NCI-H187 (cell line): ENCODE measurements at places on chromosomes 1 and 21.

GRCh38 chr1:208423526-208423925 is 179.3 kb upstream of the PLXNA2 start:
- no peak for DNase-seq

DNA sequence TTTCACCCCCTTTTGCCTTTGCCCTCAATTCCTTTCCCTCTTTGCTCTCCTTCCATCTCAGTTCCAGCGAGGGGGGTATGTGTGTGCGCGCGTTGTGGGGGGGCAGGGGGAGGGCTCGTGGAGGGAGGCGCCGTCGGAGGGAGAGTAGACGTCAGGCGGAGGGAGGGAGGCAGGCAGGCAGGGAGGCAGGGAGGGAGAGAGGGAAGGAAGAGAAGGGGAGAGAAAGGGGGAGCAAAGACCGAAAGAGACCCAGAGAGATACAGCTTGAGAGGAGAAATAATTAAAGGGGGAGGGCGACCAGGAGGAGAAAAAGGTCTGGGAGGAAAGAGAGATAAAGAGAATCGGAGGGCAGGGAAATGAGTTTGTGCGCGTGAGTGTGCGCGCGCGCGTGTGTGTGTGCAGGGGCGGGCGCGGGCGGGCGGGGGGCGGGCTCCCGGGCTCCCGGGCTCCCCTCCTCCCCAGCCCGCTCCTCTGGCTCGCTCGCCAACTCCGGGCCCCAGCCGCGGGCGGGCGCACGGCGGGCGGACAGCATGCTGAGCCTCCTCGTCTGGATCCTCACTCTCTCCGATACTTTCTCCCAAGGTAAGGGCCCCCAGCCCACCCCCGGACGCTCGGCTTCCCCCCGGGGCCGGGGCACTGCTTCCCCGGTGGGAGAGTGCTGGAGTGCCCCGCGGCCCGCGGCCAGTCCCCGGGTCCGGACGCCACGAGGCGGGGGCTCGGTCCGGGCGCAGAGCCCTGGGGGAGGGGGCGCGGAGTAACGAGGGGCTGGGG is at the start of gene KIRREL1:
KIRREL1 (plus strand) TSS at position 499 of the 771 bp plus-strand sequence; CDS start at position 531, 32 bp downstream.
- peak; percentile 23 for DNase-seq

GRCh38 chr21:41972511-41973205 is 18.8 kb upstream of the C2CD2 start:
- no peak for DNase-seq

- no peak for DNase-seq
Measured at GRCh38 chr1:62237361-62237760, 42.7 kb downstream of the L1TD1 start.

- no peak for DNase-seq
Measured at GRCh38 chr1:177043597-177043996, 120.9 kb downstream of the ASTN1 start.

GRCh38 chr1:203342192-203342940 is 8.6 kb downstream of the FMOD start:
- peak; percentile 39 for DNase-seq

- DNase-seq = no peak
Measured at GRCh38 chr1:247295274-247295684, 36.4 kb downstream of the ZNF496 start.

DNA sequence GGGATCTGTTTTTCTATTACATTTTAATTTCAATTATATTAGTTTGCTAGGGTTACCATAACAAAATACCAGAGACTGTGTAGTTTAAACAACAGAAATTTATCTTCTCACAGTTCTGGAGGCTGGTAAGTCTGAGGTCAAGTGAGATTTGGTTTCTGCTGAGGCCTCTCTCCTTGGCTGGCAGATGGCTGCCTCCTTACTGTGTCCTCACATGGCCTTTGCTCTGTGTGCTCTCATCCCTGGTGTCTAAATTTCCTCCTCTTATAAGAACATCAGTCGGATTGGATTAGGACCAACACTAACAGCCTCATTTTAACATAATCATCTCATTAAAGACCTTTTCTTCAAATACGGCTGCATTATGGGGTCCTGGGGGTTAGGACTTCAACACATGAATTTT is 195.2 kb upstream of the CHODL start:
- DNase-seq = no peak

DNA sequence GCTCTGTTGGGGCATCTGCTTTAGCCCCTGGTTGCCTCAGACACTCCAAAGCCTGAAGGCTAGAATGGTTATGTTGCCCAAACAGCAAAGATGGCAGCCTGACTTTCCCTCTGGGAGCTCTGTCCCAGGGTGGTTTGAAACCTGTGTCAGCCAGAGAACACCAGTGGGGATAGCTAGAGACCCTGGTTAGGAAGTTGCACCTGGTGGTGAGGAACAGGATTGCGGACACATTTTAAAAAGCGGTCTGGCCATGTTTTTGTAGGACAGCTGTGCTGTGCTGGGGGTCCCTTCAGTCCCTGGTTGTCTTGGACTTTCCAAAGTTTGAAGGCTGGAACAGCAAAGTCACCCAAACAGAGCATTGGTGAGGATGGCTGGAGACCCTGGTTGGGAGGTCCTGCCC is 87.8 kb downstream of the DNM3 start:
- DNase-seq = no peak

GRCh38 chr1:210394281-210394821 is 65.6 kb downstream of the HHAT start:
- no peak for DNase-seq

DNA sequence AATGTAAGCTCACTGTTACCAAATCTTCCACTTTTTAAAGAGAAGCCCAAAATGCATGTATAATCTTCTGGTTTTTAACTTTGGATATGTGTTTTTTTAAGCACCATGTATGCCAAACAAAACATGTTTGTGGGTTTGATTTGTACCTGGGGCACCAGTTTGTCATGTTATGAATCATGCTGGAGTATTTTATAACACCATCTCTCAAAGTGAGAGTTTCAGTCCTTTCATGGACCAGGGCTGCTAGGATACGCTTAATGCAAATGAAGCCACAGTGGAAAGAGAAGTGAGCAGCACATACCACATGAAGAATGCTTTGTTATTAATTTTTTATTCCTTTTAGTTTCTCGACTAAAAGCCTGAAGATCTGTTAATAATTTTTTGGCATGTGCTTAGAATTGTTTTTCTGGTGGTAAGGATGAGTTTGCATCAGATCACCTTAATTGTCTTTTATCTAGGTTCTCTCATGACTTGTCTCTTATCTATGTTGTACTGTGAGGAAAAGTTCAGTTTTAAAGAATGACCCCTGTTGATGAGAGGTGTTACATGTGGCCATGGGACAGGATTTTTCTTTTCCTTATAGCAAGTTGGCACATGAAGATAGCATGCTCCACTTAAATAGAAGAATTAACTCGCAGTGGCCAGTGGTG is 2.0 kb upstream of the RABGAP1L start:
- no peak for DNase-seq

DNA sequence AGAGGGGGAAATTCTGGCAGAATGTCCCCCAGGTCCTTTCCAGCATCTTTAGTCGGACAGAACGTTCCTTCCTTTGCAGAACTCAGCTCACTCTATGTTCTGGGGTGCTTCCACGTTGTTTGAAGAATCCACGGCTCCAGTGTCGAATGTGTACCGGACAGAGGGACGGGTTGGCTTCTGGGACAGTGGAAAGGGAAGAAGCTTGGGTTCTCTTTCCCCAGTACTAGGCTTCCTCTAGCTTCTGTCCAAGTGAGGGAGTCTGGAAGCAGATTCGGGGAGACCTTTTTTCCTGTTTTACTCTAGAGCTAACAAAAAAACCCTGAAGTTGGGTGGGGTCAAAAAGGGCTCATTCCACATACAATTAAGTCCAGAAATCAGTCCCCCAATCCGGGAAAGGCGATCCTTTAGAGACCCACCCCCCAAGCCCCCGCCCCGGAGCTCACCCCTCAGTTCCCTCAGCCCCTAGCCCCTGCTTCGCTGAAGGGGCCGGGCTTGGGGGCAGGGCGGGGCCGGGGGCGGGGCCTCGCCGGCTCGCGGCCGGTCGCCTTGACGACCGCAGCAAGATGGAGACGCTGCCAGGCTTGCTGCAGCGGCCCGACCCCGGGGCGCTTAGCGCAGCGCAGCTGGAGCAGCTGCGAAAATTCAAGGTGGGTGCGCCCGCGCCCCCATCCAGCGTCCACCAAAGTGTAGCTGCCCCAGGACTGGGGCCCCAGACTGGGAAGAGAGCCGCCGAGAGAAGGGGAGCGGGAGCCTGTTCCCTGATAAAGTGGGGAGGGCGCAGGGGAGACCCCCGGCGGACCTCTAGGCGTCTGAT is at the start of gene RIIAD1:
RIIAD1 (plus strand) TSS at position 549 of the 814 bp plus-strand sequence; CDS start at position 564, 15 bp downstream.
- DNase-seq = peak; percentile 64

DNA sequence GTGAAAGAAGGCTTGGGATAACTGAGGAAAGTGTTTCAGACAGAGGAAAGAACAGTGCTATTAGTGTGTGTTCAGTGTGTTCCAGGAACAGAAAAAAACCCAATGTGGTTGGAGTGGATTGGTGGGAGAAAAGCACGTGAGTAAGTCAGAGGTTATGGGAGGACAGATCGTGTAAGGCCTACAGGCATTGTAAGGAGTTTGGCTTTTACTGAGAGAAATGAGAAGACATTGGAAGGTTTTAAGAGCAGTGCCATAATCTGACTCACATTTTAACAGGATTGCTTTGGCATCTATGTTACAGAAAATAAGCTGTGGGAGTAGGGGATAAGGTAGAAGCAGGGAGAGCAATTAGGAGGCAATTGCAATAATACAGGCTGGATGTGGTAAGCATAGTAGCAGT is 4.8 kb downstream of the ARPC5 start:
- DNase-seq = no peak

GRCh38 chr1:40742363-40743061 is 41.1 kb upstream of the KCNQ4 start:
- no peak for DNase-seq

DNA sequence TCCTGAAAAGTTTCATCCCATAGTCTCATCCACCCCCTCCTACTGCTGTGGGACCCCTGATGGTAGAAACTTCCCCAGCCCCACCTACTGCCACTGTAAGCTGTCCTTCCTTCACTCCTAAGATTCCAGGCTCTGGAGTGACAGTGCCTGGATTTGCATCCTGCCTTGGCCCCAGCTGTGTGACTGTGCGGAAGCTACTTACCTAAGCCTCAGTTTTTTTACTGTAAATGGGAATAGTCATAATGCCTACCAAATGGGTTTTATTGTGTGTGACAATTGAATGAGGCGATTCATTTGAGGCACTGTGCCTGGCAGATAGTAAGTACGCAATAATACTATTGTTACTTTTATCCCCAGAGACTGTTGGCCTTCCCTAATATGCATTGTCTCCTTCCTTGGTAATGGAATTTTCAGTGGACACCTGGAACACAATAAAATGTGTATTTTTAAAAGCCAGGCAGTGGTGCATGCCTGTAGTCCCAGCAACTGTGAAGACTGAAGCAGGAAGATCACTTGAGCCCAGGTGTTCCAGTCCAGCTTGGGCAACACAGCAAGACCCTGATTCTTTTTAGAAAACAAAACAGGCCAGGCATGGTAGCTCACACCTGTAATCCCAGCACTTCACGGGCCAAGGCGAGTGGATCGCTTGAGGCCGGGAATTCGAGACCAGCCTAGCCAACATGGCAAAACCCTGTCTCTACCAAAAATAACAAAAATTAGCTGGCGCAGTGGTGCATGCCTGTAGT is 55.0 kb upstream of the ZNF326 start:
- DNase-seq = no peak

DNA sequence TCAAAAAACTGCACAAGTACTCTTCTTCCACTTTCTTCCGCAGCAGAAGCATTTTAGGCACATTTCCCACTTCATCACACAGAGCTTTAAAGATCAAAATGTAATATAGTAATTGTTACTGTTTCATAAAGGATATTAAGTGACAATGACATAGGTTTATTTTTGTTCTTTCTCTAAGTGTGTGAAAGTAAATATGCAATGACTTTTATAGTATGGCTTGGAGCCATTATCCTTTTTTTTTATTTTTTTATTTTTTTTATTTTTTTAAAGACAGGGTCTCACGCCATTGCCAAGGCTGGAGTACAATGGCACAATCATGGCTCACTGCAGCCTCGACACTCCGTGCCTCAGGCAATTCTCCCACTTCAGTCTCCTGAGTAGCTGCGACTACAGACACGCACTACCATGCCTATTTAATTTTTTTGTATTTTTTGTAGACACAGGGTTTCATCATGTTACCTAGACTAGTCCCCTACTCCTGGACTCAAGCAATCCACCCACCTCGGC is 7.0 kb downstream of the TRIM33 start:
- DNase-seq = no peak
